ENCODE measurements at places on chromosomes 11 and 22. TPM values are rescaled to one million over a fixed set of nuclear protein-coding genes. Genes with fewer than 3 reads are reported as not detected.

Gene BARX2
- 0.41 TPM for total RNA-seq

Gene KDM4E
- total RNA-seq = not detected

Gene LARGE1
- total RNA-seq = 27.4 TPM

Gene IGLL1
- not detected for total RNA-seq

Gene INS
- not detected for total RNA-seq

Gene OR51B4
- not detected for total RNA-seq

Gene DCHS1
- 23.2 TPM for total RNA-seq

DNA sequence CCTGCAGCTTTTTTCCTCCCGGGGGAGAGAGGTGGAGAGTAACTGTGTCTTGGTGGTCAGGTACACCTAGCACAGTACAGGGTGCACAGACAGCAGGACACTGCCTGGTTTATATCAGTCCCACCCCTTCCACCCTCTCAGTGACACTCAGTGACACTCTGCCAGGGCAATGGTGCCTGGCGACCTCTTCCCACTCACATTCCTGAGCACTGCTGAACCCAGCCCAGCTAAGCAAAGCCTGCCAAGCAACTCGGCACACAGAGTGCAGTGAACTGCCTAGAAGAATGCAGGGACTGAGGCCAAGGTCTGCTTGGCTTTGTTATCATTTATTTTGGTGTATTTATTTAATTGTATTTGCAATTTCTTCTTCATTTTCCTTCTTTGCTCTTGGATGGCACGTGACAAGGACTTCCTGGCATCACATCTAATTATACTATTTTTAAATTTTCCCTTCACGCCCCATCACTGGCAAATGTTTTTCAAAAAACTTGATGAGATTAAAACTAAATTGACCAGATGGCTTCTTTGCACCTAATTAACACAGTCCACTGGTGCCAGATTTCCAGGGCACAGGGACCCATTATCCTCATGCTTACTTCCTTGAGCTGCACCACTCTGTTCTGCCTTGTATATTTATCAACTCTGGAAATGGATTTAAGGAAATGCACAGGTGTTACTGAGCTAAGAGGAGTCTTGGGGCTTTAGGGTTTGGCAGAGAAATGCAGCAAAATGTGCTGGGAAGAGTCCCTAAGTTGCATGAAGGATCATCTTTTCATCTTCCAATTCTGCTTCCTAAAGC, 205.6 kb downstream of the ADAMTS15 start:
- H3K4me1 ChIP-seq = peaks cover 48% of the 10 kb centered on the region
- DNase-seq = peak; percentile 84
- H3K4me3 ChIP-seq = no peak overlapping the region
- H3K27ac ChIP-seq = peak overlapping the region; percentile 77
- no peaks in the 10 kb centered on the region for H3K27me3 ChIP-seq

DNA sequence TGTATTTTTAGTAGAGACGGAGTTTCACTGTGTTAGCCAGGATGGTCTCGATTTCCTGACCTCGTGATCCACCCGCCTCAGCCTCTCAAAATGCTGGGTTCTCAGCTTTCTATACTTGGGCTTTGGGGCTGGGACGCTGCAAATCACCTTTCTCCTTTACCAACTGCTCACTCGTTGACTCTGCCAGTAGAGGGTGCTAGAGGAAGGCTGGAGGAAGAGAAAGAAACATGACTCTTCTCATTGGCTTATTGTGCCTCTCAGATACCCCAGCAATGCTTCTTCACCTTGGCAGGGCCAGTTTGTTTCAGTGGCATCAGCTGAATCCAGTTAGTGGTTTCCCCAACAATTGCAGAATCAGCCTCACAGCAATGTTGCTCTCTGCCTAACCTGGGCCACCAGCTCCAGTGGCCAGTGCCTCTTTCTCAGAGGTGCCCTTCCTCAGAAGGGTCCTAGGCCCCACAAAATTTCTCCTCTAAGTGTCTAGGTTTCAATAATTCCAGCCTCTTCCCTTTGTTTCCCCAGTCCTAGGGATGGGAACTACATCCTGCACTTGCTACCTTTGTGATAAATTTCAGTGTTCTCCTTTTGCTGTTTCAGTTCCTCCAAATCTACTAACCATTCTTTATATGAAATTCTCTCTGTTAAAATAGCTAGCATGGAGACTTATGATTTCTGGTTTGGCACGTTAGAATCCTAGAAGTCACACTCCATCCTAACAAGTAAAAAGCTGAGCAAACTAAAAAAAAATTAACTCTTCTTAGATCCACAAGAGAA, 71.5 kb upstream of the VSTM5 start:
- DNase-seq = no peak
- H3K27ac ChIP-seq = no peak overlapping the region
- no peak overlapping the region for H3K4me3 ChIP-seq
- no peaks in the 10 kb centered on the region for H3K27me3 ChIP-seq
- no peaks in the 10 kb centered on the region for H3K4me1 ChIP-seq

DNA sequence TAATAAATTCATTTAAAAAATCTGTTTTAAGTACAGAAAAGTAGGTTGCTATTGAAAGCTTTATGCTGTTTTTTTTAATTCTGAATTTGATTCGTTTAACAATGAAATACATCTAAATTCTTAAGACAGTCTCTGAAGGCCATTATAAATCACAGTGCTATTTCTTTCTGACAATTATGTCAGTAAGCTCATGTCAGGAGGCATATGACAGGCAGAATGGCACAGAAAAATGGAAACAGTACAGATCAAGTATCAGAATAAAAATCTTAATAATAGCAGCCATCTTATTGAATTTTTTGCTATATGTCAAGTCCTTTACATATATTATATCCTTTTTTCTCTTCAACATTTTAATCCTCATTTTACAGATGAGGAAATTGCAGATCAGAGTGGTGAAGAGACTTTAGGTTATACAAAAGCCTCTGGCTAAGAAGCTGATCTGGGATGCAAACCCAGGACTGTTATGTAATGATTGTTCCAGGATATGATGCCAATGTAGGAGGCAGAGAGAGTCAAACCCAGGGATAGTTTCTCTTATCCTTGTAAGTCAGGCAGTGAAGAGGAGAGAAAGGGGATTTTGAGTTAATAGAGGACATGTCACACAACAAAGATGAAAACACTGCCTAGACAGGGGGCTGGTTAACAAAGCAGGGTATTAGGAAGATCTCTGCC, 283.1 kb upstream of the CCDC90B start:
- no peak overlapping the region for H3K27ac ChIP-seq
- no peaks in the 10 kb centered on the region for H3K36me3 ChIP-seq
- no peaks in the 10 kb centered on the region for H3K27me3 ChIP-seq
- H3K4me1 ChIP-seq = no peaks in the 10 kb centered on the region

DNA sequence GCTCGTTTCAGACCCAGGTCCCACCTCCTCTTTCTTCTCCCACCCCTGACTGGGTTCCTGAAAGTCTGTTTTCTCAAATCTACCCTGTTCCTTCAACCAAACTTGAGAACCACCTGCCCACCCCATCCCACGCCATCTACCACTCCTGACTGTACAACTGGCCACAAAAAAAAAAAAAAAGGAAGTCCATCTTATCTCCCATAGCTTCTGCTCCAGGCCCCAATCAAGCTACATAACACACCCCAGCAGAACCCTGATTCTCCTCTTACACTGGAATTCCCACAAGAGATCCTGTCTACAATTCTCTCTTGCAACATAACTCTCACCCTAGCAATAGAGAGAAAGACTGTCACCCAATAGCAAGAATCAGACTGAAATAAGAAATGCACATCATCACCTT, 39.2 kb upstream of the CHST1 start:
- H3K27me3 ChIP-seq = peaks cover 8% of the 10 kb centered on the region
- DNase-seq = no peak
- no peak overlapping the region for H3K27ac ChIP-seq
- no peaks in the 10 kb centered on the region for H3K36me3 ChIP-seq
- H3K4me3 ChIP-seq = no peak overlapping the region
- no peaks in the 10 kb centered on the region for H3K4me1 ChIP-seq

GRCh38 chr11:92697461-92698312, 271.8 kb upstream of the MTNR1B start:
- no peak for DNase-seq
- no peaks in the 10 kb centered on the region for H3K36me3 ChIP-seq
- no peak overlapping the region for H3K4me3 ChIP-seq
- no peaks in the 10 kb centered on the region for H3K27me3 ChIP-seq
- H3K27ac ChIP-seq = no peak overlapping the region
- H3K4me1 ChIP-seq = no peaks in the 10 kb centered on the region

DNA sequence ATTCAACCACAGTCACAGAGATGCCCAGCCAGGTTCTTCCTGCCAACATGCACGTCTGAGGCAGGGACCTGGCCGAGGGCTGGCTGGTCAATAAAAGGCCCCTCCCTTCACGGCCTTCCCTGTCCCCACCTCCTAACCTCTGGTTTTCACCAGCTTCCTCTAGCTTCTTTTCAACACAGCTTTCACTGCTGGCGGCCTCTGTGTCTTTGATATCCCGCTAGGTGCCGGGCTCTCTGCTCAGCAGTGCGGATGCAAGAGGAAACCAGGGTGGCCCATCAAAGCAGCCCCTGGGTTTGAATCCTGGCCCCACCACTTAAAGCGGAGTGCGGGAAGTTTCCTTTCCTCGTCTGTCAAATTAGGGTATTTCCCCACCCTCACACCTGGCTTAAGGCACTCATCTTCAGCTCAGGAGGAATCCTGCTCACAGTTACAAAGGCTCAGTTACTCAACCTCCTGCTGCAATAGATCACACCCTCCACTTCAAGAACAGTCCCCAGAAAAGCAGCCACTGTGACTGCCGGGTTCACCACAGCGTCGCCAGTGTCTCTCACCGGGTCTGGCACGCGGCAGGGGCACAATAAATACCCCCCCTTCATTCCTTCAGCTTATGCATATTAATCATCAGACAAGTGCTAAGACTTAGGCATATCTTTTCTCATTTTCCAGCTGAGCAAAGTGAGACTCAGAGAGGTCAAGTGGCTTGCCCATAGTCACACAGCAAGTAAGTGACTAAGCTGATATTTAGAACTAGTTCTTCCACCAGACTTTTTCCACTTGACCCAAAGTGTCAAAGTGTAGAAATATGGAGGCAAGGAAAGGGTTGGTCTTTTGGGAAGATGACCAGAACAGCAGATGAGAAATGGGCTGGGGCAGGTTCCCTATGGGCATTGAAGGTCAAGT, 45.7 kb downstream of the TXN2 start:
- H3K27me3 ChIP-seq = no peaks in the 10 kb centered on the region
- no peaks in the 10 kb centered on the region for H3K36me3 ChIP-seq
- DNase-seq = peak; percentile 61
- H3K4me1 ChIP-seq = peaks cover 39% of the 10 kb centered on the region
- no peak overlapping the region for H3K4me3 ChIP-seq

GRCh38 chr11:27839226-27839913, 139.1 kb upstream of the BDNF start:
- no peak overlapping the region for H3K4me3 ChIP-seq
- H3K27ac ChIP-seq = no peak overlapping the region

DNA sequence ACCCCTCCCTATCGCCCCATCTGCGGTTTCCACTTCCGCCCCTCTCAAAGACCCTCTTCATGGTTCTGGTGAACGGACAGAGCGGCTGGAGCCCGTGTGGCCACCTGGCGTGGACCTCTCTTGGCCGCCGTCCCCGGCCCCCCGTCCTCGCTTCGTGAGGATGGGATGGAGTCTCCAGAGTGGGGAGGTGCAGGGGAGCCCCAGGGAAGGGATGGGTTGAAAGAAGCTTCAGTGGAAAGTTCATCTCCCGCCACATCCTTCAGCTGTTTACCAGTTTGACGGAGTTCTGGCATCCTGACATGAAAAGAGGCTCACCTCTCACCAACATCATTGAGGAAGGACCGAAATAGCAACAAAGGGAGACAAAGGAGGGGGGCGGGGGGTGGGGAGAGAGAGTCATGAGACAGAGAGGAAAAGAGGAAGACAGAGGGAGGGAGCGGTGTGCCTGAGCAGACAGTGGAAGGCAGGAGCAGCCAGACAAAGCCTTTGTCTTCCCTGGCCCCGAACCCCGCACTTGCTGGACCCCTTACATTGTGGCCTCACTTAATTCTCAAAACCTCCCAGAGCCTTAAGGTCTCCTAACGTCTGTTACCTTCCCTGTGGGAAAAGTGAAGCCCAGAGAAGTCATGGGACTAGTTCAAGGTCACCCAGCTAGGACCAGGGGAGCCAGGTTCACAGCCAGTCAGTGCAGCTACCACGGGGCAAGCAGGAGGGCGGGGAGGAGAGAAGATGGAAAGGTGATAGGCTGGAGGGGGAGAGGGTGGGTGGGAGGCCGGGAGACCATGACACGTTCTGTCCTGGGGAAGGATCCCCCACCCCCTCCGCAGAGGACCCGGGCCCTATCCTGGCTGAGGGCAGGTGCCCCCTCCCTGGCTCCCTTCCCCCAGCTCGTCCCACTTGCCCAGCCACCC, 54.9 kb downstream of the CD6 start:
- peak overlapping the region; percentile 31 for H3K27ac ChIP-seq
- no peaks in the 10 kb centered on the region for H3K36me3 ChIP-seq
- no peak for DNase-seq
- peaks cover 5% of the 10 kb centered on the region for H3K27me3 ChIP-seq

- no peaks in the 10 kb centered on the region for H3K27me3 ChIP-seq
- DNase-seq = no peak
- H3K4me3 ChIP-seq = no peak overlapping the region
- no peak overlapping the region for H3K27ac ChIP-seq
- H3K36me3 ChIP-seq = no peaks in the 10 kb centered on the region
- peaks cover 15% of the 10 kb centered on the region for H3K4me1 ChIP-seq
Measured at GRCh38 chr11:96288915-96289314, 54.1 kb downstream of the MAML2 start.

GRCh38 chr11:96242971-96243647, 99.9 kb downstream of the MAML2 start:
- H3K4me1 ChIP-seq = peaks cover 56% of the 10 kb centered on the region
- H3K4me3 ChIP-seq = peak overlapping the region; percentile 56
- no peaks in the 10 kb centered on the region for H3K36me3 ChIP-seq
- H3K27ac ChIP-seq = peak overlapping the region; percentile 86
- H3K27me3 ChIP-seq = no peaks in the 10 kb centered on the region

DNA sequence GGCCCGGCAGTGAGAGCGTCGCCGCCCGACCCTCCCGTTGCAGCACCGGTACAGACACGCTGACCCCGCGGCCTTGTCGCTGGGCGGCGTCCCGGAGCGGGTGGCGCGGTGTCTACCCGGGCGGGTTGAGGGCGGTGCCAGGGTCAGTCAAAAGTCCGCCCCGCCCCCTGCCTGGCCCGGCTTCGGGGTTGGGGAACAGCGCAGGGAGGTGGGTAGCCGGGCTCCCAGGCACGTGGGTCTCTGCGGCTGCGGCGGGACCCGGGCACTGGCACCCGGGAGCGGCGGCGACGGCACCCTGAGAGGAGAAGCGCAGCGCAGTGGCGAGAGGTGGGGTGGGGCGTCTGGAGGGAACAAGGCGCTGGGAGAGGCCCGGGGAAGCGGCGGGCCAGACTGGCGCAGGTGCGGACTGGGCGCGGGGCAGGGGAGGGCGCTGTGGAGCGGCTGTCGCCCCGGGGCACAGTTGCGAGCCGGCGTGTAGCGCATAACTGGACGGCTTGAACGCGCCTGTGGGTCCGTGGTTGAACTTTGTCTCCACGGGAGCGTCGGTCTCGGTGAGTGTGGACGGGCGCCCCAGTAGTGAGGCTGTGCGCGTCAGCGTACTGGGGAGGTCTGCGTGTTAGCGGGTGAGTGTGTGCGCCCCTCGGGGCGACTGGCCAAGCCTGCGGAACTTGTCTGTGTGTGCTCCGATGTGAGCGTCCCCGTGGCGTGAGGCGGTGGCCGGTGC, at the start of gene P2RY2:
Gene P2RY2, plus strand, starts transcription at position 176 of the 724 bp plus-strand sequence. CDS start 15,879 bp downstream, outside the sequence.
- DNase-seq = peak; percentile 93
- H3K4me1 ChIP-seq = peaks cover 39% of the 10 kb centered on the region
- H3K4me3 ChIP-seq = peak within 1 kb of the TSS; percentile 65
- H3K36me3 ChIP-seq = no peaks in the 10 kb centered on the region
